ENCODE measurements at places on chromosomes 7 and 10.

DNA sequence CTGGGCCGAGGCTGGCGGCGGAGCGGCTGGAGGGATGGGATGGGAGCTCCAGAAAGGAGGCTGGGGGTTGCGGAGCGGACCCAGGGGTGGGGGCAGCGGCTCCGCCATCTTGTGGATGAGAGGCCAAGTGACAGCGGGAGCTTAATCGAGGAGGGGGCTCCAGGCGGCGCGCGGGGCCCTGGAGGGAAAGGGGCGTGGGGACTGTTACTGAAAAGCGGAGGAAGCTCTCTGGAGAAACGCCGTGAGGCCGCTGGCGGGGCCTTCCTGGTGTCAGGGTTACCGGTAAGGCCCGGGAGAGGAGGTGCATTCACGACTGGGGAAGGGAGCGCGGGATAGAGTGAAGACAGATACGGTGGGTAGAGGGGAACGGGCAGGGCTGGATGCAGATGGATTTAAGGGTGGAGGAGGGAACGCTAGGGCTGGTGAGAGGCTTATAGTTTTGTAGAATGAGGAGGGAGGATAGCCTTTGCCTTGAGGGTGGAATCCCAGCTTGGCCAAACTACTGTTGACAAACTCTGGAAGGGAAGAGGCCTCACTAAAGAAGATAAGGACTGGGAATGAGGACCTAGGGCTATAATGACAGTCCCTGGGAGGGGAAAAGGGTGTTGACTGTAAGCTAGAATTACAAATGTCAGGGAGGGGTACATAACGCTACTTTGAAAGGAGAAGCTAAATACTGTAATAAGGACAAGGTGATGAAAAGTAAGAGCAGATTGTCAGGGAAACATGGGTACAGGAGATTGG lies 535 bp downstream of the BTRC start:
- peak; percentile 5 for DNase-seq

DNA sequence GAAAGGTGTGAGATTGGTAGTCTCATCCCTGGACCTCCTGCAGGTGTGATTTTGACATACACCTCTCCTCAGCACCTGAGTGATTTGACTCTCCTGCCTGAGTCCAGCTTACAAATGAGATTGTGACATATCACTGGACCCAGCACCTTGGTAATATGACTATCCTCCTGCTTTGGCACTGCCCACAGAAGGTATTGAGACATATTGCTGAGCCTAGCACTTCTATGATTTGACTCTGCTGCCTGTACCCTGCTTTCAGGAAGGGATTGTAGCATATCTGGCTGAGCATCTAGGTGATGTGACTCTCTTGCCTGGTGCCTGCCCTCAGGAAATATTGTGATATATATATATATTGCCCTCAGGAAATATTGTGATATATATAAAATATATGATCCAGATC lies 43.5 kb upstream of the ZNF680 start:
- no peak for DNase-seq

- no peak for DNase-seq
Observed at GRCh38 chr7:116380025-116380424, 119.5 kb upstream of the CAV2 start.

DNA sequence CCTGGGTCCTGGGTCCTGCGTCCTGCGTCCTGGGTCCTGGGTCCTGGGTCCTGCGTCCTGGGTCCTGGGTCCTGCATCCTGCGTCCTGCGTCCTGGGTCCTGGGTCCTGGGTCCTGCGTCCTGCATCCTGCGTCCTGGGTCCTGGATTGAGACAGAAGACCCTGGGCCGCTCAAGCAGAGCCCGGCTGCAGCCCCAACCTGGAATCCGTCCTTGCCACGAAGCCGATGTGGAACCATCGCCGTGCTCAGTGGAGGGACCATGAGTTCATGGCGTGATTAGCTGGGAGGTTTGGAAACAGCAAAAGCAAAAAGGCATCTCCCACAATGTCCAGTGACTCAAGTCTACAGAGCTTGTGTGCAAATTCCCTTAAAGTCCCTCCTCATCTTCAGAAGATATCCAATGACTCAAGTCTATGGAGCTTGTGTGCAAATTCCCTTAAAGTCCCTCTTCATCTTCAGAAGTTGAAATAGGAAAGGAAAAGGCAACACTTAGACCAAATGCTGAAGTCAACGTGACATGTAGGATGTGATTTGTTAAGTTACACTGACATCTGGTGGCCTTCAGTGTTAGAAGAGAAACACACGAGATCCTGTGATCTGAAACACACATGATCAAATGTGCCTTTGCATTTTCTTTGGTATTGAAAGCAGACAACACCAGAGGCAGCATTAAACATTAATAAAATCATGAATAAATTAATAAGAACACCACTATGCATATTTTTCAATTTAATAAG lies 179.9 kb downstream of the PTPRN2 start:
- DNase-seq, result no peak
